CD4-positive, alpha-beta T cell treated with Interleukin-12 subunit alpha and Interleukin-12 subunit beta, for 1 hour (primary cell): ENCODE measurements at places on chromosomes 12 and 14.

DNA sequence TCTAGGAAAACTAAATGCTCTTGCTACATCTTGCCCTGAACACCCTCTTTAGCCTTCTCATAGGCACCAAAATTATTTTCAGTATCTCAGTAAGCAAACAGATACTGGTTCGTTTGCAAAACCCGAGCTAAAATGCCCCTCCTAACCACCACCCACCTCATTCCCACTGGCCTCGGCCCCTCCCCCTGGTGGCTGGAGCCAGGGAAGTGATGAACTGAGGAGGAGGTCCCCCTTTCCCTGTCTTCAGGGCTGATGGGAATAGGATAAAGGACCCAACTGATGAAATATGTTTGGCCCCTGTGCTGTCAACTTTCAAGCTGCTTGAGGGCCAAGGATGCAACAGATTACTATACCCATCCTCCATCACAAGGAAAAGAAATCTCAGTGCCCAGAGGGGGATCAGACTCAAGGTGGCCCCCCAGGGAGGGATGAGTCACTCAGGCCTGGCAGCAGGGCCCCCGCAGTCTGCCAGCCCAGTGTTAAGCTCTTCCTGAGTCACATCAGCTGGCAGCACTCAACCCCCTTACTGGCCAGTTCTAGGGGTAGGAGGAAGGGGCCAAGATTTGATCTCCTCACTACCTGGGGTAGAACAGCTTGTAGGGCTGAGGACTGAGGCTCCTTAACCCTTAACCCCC lies 1.7 kb downstream of the ANKRD52 start:
- no peak for DNase-seq

GRCh38 chr12:32179011-32179395 lies 72.4 kb downstream of the BICD1 start:
- no peak for DNase-seq

DNA sequence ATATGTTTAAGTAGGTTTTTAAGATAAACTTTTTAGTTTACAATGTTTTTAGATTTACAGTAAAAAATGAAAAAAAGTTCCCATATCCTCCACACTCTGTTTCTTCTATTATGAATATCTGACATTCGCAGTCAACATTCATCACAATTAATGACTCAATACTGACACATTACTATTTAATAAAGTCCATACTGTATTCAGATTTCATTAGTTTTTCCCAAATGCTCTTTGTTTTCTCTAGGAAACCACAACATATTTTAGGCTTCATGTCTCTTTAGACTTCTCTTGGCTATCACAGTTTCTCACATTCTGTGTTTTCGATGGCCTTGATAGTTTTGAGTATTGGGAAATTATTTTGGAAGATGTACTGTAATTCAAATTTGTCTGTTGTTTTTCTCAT lies 399.8 kb downstream of the SLC6A15 start:
- no peak for DNase-seq

DNA sequence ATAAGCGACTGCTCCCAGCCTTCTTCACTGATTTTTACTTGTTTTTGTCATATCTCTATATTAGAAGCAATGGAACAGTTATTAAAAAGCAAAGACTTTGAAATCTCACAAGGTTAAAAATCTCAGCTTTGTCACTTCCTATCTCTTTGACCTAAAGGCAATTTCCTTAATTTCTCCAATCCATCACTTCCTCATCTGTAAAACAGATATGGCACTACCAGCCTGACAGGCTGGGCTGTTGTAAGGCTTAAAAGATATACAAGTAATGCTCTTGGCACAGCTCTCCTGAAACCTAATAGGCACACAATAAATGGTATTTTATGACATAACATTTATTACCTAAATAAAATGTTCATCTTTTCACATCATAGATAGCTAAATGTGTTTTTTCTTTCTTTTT lies 25.6 kb downstream of the ATXN2 start:
- no peak for DNase-seq

DNA sequence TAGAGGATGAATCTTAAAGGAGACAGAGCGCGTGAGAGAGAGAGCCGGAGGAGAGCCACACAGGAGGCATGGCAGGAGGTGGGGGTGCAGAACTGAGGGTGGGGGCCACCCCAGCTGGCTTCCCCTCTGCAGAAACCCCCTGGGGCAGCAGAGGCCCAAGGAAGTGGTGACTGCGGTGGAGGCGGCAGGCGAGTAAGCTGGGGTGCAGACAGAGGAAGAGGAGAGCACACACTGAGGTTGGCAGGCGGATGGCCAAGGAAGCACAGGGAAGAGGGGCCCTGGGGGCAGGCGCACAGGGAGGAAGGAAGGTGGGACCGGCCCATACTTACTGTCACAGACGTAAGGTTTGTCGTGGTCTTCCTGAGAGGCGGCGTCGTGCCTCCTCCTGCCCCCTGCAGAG lies 179.8 kb downstream of the DPF3 start:
- peak; percentile 34 for DNase-seq

GRCh38 chr14:24232645-24233537 lies at the start of gene GMPR2:
GMPR2 (plus strand) TSS chr14:24232929; CDS start chr14:24233254, 325 bp downstream.
- no peak for DNase-seq

GRCh38 chr12:45458238-45458637 lies 242.3 kb downstream of the ANO6 start:
- no peak for DNase-seq

- DNase-seq: no peak
Measured at GRCh38 chr14:62066304-62066703, 304.1 kb downstream of the SNAPC1 start.

DNA sequence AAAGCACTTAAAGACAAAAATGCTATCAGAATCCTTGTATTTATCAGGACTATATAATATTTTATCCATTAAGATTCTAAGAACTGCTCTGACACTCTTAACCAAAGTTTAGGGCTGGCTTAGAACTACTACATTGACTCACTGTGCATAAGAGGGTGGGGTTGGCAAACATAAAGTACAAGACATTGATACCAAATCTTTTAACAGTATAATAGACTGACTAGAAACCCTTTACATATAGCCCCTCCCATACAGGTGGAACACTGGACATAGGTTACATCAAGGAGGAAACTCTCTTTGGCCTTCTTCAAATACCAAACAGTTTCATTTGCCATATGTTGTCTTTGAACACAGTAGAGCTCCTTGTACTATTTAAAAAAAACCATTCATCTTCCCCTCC lies 15.6 kb upstream of the REP15 start:
- DNase-seq: no peak

GRCh38 chr14:59543873-59544272 lies 32.7 kb downstream of the CCDC175 start:
- DNase-seq: no peak

GRCh38 chr12:63940310-63941005 lies 96.0 kb downstream of the SRGAP1 start:
- DNase-seq: no peak

DNA sequence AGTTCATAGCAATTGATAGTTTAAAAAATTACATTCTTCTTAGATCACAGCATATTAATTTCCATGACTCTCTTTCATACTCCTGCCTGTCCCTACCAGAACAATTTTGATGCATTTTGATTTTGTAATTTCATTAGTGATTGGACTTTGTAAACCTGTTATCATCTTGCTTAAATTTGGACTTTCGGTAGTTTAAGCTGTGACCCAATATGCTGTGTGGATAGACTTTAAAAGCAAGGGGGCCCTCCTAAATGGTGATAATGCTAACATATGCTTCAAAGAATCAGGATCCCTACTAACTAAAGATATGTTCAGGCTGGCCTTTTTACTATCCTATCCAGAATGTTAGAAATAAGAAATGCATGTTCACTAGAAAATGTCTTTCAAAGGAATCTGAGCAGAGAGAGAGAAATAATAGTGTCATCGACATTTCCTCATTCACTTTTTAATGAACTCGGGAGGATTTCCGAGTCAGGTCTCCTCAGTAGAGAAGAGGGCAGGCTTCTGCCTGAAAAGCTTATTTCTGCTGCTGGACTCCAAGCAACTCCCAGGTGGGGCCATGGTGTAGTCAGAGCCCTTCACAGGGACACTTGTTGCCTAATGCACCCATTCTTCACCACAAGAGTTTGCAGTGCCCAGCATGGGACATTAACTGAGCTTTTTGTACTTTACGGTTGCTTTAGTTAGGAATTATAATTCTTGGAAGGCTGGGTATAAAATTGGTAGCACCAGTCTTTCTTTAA lies 16.7 kb downstream of the SLC38A4 start:
- DNase-seq: no peak

GRCh38 chr14:51701951-51702350 lies 50.2 kb downstream of the FRMD6 start:
- DNase-seq: no peak

GRCh38 chr14:106317593-106317992 lies 791.2 kb downstream of the TMEM121 start:
- DNase-seq: no peak

- DNase-seq: no peak
Measured at GRCh38 chr12:88419794-88420193, 160.5 kb downstream of the KITLG start.

DNA sequence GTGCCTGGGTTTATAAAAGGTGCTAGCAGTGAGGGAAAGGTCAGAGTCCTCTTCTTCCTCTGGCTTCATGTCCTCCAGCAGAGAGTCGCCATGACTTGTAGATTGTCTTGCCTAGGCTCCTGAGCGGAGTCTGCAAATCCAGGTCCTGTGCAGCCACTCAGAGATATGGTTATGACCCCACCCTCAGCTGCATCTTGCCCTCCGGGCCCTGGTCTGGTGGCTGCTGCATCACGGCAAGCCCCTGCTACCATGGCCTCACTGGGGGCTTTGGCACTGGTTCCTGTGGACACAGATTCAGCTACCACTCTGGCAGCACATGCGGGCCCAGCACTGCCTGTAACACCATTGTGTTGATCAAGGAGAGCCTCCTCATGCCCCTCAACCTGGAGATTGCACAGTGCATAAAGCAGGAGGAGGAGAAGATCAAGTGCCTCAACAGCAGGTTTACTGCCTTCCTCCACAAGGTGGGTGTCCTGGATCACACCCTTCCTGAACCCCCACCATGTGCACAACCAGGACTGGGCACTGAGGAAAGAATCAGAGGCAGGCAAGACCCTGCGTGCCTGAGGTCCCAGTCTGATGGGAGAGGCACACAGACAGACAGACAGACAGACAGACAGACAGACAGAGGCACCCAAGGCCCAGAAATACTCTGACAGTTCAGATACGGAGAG lies 10.5 kb upstream of the KRT86 start:
- DNase-seq: no peak

- DNase-seq: no peak
Measured at GRCh38 chr12:26396402-26396801, 201.0 kb downstream of the SSPN start.

GRCh38 chr14:90461425-90461824 lies 64.6 kb downstream of the CALM1 start:
- DNase-seq: no peak

GRCh38 chr12:90295858-90296257 lies 587.2 kb upstream of the ATP2B1 start:
- DNase-seq: no peak

DNA sequence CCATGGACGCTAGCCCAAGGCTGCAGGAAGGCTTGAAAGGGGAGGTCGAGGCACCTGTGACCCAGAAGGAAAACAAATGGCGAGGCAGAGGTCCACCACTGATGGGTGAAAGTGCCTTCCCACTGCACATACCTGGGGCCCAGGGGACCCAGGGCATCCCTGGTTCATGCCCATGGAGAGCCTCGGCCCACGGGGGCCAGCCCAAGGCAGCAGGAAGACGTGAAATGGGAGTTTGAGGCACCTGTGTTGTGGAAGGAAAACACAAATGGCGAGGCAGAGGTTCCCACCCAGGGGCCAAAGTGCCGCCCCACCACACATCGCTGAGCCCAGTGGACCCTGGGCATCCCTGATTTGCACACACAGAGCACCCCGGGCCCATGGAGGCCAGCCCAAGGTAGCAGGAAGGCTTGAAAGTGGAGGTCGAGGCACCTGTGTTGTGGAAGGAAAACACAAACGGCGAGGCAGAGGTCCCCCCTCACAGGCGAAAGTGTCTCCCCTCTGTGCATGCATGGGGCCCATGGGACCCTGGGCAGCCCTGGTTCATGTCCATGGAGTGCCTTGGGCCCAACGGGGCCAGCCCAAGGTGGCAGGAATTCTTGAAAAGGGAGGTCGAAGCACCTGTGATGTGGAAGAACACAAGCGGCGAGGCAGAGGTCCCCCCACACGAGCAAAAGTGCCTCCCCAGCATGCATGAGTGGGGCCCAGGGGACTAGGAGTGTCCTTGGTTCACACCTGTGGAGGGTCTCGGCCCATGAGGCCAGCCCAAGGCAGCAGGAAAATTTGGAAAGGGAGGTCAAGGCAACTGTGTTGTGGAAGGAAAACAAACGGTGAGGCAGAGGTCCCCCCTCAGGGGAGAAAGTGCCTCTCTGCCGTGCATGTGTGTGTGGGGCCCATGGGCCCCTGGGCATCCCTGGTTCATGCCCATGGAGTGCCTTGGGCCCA lies 383.3 kb downstream of the ALG10 start:
- DNase-seq: no peak

DNA sequence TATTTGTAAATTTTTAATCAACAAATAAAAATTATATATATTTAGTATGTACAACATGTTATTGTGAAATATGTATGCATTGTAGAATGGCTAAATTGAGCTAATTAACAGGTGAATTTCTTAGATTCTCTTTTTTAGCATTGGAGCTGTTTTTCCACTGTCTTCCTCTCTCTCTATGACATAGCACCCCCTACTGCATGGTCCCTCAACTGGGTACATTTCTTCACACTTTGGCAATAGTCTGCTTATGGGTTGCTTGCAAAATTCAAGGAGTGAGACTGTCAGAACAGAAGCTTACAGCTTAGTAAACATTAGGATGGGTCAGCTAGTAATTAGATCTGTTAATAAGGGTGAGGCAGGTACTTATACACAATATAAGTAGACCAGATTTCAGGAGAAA lies 658.5 kb upstream of the MGAT4C start:
- no peak for DNase-seq

GRCh38 chr14:24138396-24139271 lies 2.6 kb downstream of the PSME1 start:
- no peak for DNase-seq

GRCh38 chr12:106498056-106498455 lies 84.7 kb upstream of the RFX4 start:
- no peak for DNase-seq

- DNase-seq: no peak
Measured at GRCh38 chr12:29316752-29317151, 64.2 kb downstream of the ERGIC2 start.

- no peak for DNase-seq
Measured at GRCh38 chr12:130009961-130010360, 106.1 kb upstream of the TMEM132D start.

DNA sequence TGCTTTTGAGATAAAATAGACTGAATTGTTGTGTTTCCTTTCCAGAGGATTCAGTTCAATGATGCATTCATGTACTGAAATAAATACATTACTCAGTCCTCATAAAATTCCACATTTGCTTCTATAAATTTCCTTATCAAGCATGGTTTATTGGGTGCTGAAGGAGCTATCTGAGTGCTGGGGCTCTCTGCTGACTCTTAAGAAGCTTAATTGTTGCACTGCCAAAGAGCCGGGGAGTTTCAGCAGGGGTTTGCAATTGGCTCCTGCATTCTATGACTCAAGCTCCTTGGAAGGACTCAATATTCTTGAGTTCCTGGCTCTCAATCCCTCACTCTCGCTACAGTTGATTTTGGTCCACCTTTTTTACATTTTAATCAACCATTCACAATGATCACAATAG lies 69.8 kb upstream of the PYGL start:
- DNase-seq: no peak
